ENCODE measurements at places on chromosomes 3 and 15.

DNA sequence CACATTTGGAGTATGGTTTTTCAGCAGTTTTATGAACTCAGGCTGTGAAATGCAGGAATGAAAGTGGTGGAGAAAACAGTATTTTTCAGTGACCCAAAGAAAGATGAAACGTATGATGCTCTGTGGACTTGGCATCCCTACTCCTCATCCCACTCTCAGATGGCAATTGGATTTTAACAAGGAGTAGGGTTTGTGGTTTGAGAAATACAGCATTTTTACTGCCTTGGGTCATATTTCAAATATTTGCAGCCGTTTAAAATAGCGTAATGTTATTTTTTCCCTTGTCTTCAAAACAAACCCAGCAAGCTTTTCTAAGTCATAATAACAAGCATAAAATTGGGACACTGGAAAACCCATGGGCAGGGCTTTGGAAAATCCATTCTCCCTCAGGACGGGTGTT, 117.2 kb upstream of the LRIG1 start:
- DNase-seq = no peak

DNA sequence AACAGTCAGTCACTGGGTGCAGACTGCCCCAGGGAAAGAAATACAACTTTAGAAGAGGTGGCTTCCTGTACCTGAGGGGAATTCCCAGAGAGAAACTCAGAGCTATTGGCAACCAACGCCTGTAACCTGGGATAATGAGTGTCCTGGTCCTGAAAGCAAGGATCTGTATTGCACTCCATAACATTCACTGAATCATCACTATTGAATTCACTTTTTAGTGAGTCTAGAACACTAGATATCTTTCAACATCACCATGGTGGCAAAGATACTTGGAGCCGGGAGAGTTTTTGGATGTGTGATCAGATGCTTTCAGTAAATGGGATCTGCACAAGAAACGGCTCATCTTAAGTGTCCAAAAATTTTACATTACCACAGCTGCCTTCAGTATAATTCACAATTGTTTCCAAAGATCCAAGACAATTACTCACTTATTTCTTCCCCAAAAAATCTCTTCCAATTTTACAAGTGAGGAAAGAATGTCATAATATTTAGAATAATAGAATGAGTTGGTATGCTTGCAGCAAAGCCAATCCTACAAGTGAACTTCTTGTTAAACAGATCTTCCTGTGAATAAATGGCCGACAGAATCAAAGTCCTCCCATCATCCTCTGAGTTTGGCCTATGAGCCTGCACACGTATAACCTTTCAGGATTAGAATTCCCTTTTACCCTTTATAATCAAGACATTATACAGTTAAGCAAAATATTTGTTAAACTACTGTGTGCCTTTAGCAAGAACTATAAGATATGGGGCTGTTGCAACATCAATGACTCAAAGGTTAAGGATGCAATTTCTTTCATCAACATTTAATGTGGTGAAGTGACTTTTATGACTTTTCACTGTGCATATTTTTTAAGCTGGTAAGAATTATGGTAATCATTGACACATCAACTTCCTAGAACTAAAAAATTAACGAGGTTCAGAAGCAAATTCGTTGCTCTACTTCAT, 243.3 kb upstream of the COL8A1 start:
- DNase-seq = no peak

- no peak for DNase-seq
These were observed 307.7 kb downstream of the TUSC7 start for GRCh38 chr3:117017135-117017894.

- no peak for DNase-seq
These were observed 9.4 kb downstream of the SEMA3G start for GRCh38 chr3:52435246-52436101.

- no peak for DNase-seq
These were observed 1.9 kb upstream of the MITF start for GRCh38 chr3:69737392-69737791.

DNA sequence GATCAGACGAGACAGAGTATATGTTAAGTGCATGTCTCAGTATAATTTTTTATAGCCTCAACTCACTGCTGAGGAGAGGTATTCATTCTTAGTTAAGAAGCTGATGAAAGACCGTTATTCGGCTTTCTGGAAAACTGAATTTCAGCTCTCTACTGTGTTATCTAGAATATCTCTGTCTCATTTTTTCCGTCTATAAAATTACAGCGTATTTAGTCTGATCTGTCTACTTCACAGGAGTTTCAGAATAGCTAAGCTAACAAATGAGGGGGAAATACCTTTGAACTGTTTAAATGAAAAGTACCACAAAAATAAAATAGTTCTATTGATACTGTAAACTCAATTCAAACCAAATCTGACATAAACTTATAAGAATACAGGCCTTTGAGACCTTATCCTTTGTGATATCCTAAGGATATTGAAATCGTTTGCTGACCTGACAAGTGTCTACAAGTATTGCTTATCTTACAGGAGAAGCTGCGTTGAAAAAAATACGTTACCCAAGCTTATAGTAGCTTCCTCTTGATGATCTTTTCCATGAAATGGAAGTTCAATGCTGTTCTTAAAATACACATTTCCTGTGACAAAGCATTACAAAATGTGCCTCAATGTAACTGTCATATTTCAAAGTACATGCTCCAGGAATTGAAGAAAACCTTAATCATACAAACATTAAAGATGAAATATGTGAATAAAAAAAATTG, 104.6 kb downstream of the IL1RAP start:
- no peak for DNase-seq

GRCh38 chr15:73630921-73631362, 2.2 kb downstream of the NPTN start:
- DNase-seq = no peak

GRCh38 chr3:149214702-149215101, 6.9 kb downstream of the CP start:
- DNase-seq = no peak

- no peak for DNase-seq
These were observed 24.6 kb upstream of the RSL24D1 start for GRCh38 chr15:55221090-55222011.

GRCh38 chr3:150315721-150316120, 92.4 kb upstream of the TSC22D2 start:
- DNase-seq = no peak

DNA sequence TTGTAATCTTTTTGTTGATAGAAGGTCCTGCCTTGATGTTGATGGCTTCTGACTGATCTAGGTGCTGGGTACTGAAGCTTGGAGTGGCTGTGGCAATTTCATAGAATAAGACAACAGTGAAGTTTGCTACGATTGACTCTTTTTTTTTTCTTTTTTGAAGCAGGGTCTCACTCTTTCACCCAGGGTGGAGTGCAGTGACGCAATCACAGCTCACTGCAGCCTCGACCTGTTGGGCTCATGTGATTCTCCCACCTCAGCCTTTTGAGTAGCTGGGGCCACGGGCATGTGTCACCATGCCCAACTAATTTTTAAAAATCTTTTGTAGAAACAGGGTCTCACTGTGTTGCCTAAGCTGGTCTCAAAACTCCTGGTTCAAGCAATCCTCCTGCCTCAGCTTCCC, 14.2 kb downstream of the ARID3B start:
- DNase-seq = no peak

DNA sequence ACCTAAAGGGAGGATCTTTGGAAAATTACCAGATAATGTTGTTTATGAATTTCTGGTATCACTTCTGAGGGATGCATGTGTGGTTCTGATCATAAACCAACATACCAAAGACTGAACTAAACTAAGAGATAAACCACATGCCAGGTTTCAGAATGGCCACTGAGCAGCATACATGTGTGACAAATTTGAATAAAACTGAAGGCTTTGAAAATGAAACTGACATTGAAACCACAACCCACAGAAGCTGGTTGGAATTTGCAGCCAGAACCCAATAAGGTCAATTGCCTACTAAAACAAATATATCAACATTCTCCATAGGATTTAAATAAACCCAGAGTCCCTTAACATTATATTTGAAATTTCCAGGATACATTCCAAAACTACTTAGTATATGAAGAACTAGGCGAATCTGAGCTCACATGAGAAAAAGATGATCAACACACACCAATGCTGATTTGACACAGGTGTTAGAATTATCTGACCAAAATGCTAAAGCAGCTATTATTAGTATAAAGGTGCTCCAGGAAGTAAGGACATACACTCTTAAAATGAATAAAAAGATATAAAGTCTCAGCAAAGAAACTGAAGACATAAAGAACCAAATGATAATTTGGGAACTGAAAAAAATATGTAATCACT, 125.0 kb downstream of the ZNF280D start:
- no peak for DNase-seq

DNA sequence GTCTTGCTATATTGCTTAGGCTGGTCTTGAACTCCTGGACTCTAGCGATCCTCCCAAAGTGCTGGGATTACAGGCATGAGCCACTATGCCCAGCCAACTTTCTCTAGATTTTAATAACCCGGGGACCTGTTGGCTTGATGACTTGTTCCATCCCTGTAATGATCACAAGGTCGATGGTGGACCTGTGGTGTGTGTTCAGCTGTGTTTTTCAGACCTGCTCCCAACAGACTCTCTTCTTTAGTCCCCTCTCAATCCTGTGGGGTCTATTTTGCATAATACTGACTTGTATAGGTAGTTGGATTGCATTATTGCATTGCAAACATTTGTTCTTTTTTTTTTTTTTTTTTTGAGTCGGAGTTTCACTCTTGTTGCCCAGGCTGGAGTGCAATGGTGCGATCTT, 1.9 kb downstream of the MAP2K1 start:
- no peak for DNase-seq

DNA sequence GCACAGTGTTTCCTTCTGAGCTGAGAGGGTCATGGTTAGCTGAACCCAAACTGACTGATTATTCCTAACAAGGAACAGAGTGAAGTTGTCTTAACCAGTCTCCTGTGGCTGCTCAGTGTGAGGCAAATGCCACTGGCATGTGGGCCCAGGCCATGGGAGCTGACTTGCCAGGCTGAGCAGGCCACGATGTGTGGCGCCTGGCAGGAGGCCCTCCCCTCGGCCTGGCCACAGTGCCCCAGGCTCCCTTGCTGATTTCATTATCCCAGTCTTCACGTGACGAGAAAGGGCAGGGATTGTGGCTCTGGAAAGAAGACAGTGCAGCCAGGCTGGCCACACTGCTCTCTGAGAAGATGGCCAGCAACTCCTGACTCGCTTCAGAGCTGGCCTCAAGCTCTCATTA, 58.8 kb downstream of the SLCO2A1 start:
- no peak for DNase-seq
